ENCODE measurements at places on chromosomes 7 and 10. TPM values are rescaled to one million over a fixed set of nuclear protein-coding genes. Genes with fewer than 3 reads are reported as not detected.

The PKD2L1 gene
- not detected for total RNA-seq

The TLX1 gene
- total RNA-seq = not detected

The NPTX2 gene
- total RNA-seq = 2.3 TPM

The FAM237B gene
- not detected for total RNA-seq

The TMEM254 gene
- total RNA-seq = 9.2 TPM

The ACBD7 gene
- not detected for total RNA-seq

The STK32C gene
- total RNA-seq = 4.4 TPM

The CRYGN gene
- 0.41 TPM for total RNA-seq

The ZNF365 gene
- total RNA-seq = 0.60 TPM

The ABCB1 gene
- total RNA-seq = 1.0 TPM

The SLC13A1 gene
- not detected for total RNA-seq

The DDIT4 gene
- 66.3 TPM for total RNA-seq

The YKT6 gene
- 53.3 TPM for total RNA-seq

The GNGT1 gene
- not detected for total RNA-seq

The NXPH1 gene
- not detected for total RNA-seq

The MYO1G gene
- 0.77 TPM for total RNA-seq

The CTAGE4 gene
- total RNA-seq = 0.16 TPM

The SLC26A3 gene
- total RNA-seq = 0.33 TPM

The RAPGEF5 gene
- 16.5 TPM for total RNA-seq

The PPIF gene
- 150 TPM for total RNA-seq

The DNAJC12 gene
- total RNA-seq = 6.1 TPM

The HOXA10 gene
- not detected for total RNA-seq

The CDHR3 gene
- 11.4 TPM for total RNA-seq

The SUGCT gene
- total RNA-seq = 5.0 TPM

The NKX1-2 gene
- not detected for total RNA-seq

The SPACDR gene
- total RNA-seq = 0.88 TPM

The MMD2 gene
- not detected for total RNA-seq

The TMEM196 gene
- not detected for total RNA-seq

All from left ventricle myocardium inferior (tissue), 1 donor.